ENCODE measurements at places on chromosomes 16 and 17.

DNA sequence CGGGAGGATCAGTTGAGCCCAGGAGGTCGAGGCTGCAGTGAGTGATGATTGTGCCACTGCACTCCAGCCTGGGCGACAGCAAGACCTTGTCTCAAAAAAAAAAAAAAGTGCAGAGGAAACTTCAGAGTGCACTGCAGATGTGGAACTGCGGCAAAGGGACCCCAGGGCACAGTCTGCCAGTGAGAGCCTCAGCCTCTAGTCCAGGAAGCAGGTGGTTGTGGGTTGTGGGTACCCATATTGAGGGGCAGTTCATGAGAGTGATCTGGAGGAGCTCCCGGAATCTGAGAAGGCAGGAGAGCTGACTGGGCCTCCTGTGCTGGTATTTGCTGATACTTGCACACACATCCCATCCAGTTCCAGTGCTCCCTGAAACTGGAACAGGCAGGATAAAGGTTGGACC, 13.1 kb downstream of the FOXN1 start:
- no peak for DNase-seq

GRCh38 chr16:83473926-83474650, 333.7 kb upstream of the HSBP1 start:
- no peak for DNase-seq

GRCh38 chr16:866252-866896, 65.8 kb upstream of the GNG13 start:
- DNase-seq: no peak

DNA sequence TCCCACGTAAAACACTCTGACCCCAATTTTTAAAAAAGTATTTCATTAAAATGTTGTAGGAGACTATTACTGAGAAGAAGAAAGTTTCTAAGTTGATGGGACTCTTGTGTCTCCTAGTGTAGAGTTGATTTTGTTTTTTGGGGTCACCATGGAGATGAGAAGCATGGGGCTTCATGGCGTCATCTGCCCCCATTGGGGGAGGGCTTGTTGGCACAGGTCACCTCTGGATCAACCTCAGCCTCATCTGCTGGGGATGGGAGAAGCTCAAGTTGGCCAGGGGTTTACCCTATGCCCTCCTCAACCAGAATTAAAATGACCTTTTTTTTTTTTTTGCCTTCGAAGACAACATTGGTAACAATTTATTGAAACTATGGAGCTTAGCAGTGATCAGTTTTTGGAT, 28.3 kb downstream of the MSI2 start:
- DNase-seq: no peak

GRCh38 chr16:81018496-81018895, 11.5 kb downstream of the CENPN start:
- DNase-seq: no peak

DNA sequence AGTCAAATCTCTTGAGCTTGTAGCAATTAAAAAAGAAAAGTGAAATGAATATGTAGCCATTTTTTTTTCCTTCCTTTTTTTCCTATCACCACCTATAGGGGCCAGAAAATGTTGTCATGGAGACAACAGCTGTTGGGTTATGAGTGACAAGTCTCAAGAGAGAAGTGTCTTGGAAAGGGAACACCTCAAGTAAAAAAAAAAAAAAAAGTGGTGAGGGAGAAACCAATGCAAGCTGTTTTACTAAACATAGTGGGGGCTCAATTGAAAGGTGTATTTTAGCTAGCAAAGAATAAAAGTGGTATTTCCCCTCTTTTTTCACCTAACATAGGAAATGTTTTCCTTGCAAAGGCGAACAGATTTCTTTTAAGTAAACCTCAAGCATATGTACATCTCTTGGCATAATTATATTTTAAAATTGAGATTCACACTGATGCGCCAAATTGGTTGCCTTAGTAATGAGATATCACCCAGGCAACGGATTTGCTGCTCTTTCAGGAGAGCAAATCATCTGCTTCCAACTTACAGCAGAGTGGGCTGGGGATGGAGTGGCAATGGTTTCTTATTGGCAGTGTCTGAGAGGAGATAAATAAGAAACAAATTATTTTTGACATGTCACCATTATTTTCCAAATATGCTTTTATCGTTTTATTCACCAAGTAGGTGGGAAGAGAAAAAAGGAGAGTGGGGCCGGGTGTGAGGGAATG, 183.6 kb downstream of the MYO1D start:
- no peak for DNase-seq

GRCh38 chr17:47873200-47874090, 22.5 kb upstream of the SP6 start:
- no peak for DNase-seq

Measured in stimulated activated CD8-positive, alpha-beta memory T cell treated with anti-CD3 and anti-CD28 coated beads, Interleukin-2, amount 100 ng/mL, for 48 hours (primary cell).